ENCODE measurements at places on chromosomes 11 and 22.
A peak's percentile ranks its signal among the peaks of the same experiment; 100 is the strongest.

- DNase-seq, result peak; percentile 51
These were observed 13.0 kb upstream of the CYB5R3 start for GRCh38 chr22:42661985-42662831.

- no peak for DNase-seq
These were observed 18.2 kb upstream of the CCDC134 start for GRCh38 chr22:41782316-41782715.

- DNase-seq, result peak; percentile 43
These were observed at the start of gene ARHGAP8 for GRCh38 chr22:44752285-44753188. Gene ARHGAP8 (plus strand): TSS chr22:44752575. CDS start chr22:44786528, 33,953 bp downstream.

DNA sequence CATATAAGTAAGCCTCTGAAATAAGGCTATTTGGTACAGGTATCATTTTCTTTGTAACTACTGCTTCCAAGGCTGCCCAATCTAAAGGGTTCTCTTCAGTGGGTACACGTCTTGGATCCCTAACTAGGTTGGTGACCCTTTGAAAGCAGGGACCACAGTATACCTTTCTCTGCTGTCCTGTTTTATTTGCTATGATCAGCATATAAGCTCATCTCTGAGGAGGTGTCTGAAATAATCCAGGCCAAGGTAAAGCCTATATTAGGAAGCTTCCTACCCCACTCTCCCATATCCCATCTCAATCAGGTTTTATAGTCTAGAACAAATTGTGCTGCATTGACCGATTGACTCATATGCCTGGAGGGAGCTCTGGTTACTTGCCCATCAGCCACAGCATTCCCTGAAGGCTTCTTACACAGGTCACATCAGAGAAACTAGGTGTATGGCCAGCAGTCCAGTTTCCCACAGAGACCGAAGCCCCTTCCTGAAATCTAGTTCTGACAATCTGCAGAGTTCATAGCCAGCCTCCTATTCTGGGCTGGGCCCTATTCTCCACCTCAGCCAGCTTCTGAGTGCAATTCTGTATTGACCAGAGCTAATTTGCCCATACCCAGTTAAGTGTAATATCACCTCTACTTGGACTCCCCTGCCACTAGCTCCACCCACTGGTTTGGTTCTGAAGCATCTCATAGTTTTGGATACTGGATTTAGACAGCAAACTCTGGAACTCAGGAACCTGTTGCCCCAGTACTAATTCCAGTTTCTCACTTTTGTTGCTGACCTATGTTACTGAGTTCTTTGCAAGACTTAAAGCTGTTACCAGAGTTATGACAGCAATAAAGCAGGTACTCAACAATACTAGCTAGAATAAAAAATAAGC is 62.1 kb upstream of the ARHGAP20 start:
- no peak for DNase-seq

DNA sequence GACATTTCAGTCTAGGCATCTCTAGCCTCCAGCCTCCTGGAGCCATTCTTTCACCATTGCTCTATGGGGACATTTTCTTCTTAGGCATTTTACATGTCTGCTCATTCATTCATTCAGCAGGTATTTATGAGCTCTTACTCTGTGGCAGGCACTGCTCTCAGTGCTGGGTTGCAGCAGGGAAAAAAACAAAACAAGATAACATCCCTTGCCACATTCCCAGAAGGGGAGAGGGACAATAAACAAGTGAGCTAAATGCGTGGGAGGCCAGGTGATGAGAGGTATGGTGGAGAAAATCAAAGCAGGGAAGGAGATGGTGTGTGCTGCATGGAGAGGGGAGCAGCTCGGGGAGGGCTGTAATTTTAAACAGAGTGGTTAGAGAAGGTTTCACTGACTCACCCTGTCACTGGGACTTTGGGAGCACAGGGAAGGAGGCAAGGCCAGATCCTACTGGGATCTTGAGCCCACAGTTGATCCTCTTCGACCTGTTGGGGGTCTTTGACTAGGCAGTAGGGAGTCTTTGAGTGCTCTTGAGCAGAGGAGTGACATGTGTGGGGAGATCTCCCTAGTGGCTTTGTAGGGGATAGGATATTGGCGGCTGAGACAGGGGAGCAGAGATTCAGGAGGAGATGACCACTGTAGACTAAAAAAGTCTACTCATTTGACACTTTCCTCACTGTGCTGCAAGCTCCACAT is 17.0 kb downstream of the MICAL2 start:
- DNase-seq, result no peak
